ENCODE measurements at places on chromosomes 2 and 18.

- DNase-seq: no peak
Observed at GRCh38 chr18:52903857-52904256, 563.9 kb downstream of the DCC start.

DNA sequence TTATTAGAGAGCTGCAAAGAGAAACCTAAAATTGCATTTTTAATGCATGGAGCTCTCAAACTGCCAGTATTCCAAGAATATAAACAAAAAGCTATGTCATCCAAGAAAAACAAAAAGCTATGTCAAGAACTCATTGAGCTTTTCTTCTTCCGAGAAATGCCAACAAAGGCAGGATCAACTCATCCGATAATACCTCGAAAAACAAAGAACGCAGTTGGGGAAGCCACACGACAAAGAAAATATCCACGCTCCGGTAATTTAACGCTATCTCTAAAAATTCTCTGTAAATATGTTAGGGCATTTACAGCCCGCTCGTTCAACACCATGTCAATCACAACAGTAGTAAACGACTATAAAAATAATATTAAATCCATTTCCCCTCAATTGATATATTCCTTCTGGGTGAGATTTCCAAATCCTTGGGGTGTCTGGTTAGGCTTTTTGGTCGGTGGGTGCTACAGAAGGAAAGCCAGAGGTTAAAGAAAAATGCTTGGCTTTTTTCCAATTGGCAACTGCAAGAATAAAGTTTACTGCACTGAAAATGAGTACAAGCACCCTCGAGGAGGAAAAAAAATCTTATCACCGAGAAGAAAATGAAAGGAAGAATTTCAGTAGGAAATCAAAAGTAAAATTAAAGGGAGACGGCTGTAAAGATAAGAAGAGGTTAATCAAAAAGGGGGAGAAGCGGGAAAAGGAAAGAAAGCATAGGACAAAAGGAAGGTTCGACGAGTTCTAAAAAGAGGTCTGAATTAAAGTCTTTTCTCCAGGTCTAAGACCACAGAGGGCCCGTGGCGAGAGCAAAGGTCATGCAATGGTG lies 856 bp downstream of the TIA1 start:
- no peak for DNase-seq

- no peak for DNase-seq
Observed at GRCh38 chr2:110969696-110970095, 151.0 kb upstream of the BCL2L11 start.

DNA sequence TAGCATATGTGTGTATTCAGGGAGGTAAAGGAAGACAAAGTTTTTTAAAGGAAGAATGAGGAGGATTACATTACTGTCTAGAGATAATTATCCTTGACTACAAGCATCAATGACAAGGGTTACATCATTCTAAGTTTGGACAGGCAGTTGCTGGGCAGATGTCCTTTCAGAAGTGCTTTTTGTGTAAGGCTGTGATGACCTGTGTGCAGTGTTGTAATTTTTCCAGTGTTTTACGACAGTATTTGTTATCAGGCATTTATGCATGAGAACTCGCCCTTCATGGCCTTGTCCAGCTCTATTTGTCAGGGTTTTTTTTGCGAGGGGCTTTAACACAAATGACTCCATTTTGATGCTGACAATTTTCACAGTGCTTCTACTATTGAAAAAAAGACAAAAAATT lies 658.3 kb upstream of the NXPH2 start:
- no peak for DNase-seq

- DNase-seq: no peak
Observed at GRCh38 chr2:239245872-239246721, 154.7 kb downstream of the HDAC4 start.

- no peak for DNase-seq
Observed at GRCh38 chr2:205695460-205695991, 13.2 kb downstream of the NRP2 start.

DNA sequence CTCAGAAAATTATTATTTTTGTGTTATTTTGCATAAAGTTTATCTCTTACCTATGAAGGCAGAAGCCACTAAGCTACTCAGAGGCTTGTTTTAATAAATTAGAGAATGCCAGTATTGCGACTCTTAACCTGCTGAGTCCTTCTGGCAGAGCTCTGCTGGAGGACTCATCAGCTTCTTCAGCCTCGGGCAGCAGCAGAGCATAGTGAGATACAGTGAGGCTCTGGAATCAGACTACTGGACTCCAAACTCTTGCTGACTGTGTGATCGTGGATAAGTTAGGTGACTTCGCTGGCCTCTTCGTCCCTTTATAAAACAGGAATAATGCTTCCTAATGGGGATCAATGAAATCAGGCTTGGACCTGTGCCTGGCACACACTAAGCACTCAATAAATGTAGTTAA lies 1.7 kb downstream of the PTRHD1 start:
- DNase-seq: no peak

GRCh38 chr2:203763938-203764664 lies 57.7 kb downstream of the CD28 start:
- no peak for DNase-seq

DNA sequence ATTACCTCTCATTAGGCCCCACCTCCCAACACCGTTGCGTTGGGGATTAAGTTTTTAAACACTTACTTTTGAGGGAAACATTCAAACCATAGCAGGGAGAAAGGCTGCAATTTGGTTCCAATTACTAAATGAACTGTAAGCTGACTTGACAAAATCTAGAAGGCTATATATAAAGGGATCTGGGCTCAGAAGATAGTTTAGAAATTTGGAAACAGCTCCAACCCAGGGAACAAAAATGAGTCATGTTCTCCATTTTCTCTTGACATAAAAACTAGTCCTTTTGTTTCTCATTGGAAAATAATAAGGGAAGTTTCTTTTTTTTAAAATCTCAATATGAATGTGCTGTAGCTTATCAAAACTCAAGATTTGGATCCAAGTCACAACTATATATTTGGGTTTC lies 17.5 kb downstream of the MOGAT1 start:
- no peak for DNase-seq

DNA sequence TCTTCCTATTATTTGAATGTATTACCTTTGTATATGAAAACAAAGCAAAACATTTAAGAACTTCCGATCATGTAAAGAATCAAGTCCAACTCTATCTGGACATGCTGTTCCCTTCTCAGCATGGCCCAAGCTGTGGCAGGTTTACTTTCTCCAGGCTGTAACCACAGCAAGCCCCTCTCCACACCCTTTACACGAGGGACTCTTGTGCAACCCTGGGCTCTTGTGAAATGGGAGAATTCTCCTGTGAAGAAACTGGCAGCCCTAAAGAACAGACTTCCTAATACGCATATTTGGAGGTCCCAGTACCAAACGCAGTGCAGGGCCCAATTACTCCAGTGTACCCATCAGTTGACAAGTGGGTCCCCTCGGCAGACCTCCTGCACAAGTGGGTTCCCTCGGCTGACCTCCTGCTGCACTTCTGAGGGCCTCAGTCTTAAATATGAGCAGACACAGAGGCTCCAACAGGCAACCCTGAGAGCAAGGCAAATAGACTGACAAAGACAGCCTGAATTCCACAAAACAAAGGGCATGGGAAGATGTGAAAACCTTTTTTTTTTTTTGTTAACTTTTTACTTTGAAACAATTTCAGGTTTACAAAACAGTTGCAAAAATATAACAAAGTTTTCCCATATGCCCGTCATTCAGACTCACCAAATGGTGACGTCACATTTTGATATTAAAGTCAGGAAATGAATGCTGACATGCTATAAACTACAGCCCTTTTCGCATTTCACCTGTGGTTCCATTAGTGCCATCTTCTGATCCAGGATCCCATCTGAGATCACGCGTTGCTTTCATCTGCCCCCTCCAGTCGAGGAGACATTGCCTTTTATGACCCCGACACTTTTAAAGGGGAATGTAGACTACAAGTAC lies 78.2 kb downstream of the FBXO15 start:
- no peak for DNase-seq

DNA sequence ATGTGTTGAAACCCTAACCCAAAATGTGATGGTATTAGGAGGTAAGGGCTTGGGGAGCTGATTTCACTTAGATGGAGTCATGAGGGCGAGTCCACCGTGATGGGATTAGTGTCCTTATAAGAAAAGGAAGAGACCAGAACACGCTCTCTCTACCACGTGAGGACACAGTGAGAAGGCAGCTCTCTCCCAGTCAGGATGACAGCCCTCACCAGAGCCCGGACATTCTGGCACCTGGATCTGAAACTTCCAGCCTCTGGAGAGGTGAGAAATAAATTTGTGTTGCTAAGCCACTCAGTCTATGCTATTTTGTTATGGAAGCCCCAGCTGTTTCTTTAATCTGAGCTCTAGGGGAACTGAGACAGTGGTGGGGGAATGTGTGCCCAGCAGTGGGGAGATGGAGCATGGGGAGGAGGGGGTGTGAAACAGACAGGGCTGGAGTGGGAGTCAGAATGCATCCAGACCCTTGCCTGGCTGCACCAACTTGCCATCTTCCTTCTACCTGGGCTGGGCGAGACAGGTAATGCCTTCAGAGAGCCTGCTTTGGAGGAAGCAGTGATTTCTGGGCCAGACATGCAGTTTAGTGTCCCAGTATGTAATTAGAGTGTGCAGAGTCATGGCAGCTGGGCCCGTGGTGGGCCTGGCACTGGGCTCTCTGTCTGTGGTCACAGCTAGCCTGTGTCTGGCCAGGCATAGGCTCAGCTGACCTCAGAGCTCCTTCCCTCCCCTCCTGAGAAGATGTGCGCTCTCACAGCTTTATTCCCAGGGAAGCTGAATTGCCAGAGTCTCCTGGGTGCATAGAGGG lies 38.1 kb downstream of the RHOB start:
- DNase-seq: no peak

DNA sequence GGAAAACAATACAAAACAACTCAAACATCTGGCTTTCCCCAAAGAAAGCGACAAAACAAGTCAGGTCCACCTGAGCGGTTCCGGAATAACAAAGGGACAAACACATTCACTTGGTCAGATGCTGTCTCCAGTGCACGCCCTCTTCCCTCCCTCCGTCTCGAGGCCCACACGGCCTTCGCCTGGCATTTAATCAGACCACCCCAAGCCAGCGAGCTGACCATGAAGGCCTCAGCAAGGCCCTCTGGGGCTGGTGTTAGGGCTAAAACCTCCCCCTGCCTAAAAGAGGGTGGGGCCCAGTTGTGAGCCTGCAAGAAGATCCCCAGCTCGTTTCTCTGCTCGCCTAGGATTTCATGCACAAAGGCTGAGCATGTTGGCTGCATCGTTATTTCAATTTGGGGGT lies 180.3 kb downstream of the EIPR1 start:
- no peak for DNase-seq

GRCh38 chr2:127177617-127178263 lies 42.4 kb downstream of the CYP27C1 start:
- DNase-seq: no peak

GRCh38 chr2:134773759-134774742 lies 55.3 kb upstream of the TMEM163 start:
- DNase-seq: no peak
